Activated T-cell treated with anti-CD3 and anti-CD28 coated beads for 1 hour (primary cell): ENCODE measurements at places on chromosomes 4 and X.

- no peak for DNase-seq
Measured at GRCh38 chr4:31291238-31291637, 571.1 kb downstream of the PCDH7 start.

- DNase-seq = no peak
Measured at GRCh38 chrX:63394872-63395271, 43.7 kb upstream of the SPIN4 start.

GRCh38 chrX:154436983-154437752 lies at the start of gene GDI1:
TSS of gene GDI1 (plus strand) at chrX:154437154. CDS start at chrX:154437255, 101 bp downstream.
- DNase-seq = peak; percentile 47

- no peak for DNase-seq
Measured at GRCh38 chr4:53924333-53925049, 139.9 kb downstream of the CHIC2 start.

DNA sequence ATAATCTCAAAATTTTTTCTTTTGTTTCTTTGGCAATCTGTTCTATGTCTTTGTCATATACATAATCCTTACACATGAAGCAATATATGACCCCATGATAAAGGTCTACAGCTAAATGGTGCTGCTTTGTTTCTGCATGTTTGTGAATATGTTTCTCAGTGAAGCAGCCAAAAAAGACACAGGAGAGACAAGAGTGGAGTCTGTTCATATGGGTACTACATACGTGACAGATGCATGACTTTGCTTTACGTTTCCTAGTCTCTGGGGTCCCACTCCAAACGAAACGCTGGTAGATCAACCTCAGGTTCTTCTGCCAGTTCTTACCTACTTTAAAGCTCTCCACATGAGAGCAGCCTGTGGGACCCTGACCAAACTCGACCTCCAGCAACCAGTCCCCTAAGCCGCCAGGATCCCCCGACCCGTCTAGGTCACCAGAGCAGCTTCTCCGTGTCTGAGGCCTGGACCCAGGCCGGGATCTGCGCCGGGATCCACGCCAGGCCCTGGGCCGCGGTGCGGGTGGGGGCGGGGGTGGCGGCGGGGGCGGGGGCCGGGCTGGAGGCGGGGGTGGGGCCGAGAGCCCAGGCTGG lies 1.5 kb downstream of the USP51 start:
- no peak for DNase-seq

DNA sequence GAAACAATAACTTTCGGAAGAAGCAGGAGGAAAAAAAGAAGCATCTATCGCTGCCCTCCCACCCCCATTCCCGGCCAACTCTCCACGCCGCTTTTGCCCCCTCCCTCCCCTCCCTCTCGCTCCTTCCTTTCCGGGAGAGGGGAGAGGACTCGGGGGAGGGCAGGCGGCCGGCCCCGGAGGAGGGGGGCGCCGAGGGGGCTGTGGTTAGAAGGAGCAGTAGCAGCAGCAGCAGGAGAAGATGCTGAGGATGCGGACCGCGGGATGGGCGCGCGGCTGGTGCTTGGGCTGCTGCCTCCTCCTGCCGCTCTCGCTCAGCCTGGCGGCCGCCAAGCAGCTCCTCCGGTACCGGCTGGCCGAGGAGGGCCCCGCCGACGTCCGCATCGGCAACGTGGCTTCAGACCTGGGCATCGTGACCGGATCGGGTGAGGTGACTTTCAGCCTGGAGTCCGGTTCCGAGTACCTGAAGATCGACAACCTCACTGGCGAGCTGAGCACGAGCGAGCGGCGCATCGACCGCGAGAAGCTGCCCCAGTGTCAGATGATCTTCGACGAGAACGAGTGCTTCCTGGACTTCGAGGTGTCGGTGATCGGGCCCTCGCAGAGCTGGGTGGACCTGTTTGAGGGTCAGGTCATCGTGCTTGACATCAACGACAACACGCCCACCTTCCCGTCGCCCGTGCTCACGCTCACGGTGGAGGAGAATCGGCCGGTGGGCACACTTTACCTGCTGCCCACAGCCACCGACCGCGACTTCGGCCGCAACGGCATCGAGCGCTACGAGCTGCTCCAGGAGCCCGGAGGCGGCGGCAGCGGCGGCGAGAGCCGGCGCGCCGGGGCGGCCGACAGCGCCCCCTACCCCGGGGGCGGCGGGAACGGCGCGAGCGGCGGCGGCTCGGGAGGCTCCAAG lies 1.3 kb downstream of the PCDH7 start:
- no peak for DNase-seq

GRCh38 chr4:88955580-88956380 lies 101.2 kb downstream of the FAM13A start:
- DNase-seq = no peak

GRCh38 chrX:31294475-31294874 lies 222.6 kb upstream of the FTHL17 start:
- DNase-seq = no peak

DNA sequence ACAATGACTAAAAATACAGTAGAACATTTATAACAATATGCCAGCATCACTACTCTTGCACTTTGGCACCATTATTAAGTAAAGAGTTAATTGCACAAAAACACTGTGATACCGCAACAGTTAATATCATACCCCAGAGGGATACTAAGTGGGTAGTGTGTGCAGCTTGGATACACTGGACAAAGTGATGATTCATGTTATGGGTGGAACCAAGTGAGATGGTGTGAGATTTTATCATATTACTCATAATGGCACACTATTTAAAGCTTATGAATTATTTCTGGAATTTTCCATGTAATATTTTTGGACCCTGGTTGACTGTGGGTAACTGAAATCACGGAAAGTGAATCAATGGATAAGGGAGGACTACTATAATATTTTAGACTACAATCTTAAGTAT lies 265.3 kb downstream of the PCDH18 start:
- DNase-seq = no peak

- no peak for DNase-seq
Measured at GRCh38 chrX:108417257-108417656, 21.0 kb downstream of the COL4A6 start.

DNA sequence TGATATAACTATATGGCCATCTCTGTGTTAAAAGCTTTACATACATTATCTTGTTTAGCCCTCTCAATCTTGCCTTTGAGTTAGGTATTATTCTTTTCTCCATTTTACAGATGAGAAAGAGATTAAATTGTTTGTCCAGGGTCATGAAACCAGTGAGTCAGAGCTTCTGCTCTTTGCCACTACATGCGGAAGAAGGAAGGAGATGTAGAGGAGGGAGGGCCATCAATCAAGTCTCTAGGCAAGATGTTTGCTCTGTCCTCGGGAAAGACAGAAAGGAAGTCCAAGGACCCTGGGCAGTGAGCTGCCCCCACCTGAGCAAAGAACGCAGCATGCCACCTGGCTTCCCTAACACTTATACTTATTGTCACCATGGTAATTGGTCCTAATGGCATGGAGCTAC lies 133.7 kb upstream of the IL1RAPL2 start:
- no peak for DNase-seq

- no peak for DNase-seq
Measured at GRCh38 chrX:62923093-62923492, 428.0 kb downstream of the SPIN4 start.

GRCh38 chrX:40307871-40308270 lies 210.1 kb upstream of the BCOR start:
- no peak for DNase-seq

DNA sequence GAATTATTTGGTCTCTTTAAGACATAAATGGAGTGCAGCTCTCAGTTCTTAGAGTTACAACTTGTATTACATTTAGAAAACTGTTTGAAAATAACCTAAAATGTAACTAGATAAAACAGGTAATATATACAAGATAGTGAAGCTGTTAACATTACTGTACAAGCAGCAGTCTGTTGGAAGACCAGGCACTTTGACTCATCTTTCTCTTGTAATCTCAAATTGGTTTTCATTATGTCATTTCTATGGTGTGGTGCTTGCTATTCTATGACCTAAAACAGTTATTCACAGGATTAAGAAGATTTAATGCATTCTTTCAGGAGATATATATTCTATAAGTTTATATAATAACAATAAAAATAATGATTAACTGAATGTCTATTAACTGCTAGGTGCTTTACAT lies 282.5 kb upstream of the PITX2 start:
- DNase-seq = no peak

DNA sequence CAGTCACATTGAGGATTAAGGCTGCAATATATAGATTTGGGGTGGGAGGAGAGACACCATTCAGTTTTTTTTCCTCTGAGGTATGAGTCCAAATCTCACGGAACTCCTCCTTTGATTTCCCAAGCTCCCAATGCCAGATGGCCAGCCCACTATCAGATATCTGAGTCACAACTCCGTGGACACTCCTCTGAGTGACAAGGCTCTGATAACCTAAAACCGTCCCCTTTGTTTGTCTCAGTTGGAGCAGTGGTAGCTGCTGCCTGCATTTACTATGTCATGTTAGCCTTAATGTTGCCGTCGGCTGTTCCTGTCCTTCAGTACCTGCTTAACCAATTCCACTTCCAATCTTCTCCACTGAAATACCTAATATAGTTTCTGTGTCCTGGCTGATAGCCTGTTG lies 107.3 kb downstream of the DTHD1 start:
- DNase-seq = no peak

GRCh38 chr4:123452616-123453015 lies 56.0 kb downstream of the SPRY1 start:
- no peak for DNase-seq

DNA sequence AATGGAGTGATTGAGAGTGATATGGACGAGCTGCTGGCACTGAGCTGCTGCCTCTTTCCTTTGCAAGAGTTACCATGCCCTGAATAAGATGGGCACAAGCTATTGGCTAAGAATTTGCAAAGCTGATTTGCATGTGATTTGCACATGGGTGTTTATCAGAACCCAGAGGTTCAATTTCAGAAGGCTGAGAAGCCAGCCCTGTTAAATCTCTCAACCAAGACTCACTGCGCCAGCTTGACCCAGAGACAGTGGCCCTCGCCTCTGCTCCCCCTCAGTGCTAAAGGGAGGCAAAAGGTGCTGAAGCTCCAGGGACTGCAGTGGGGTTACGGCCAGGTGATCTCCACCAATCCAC lies 701 bp downstream of the ARHGAP4 start:
- DNase-seq = no peak

- DNase-seq = no peak
Measured at GRCh38 chr4:151950993-151951670, 190.3 kb upstream of the GATB start.

GRCh38 chr4:45475548-45475947 lies 648.3 kb downstream of the GABRG1 start:
- no peak for DNase-seq

DNA sequence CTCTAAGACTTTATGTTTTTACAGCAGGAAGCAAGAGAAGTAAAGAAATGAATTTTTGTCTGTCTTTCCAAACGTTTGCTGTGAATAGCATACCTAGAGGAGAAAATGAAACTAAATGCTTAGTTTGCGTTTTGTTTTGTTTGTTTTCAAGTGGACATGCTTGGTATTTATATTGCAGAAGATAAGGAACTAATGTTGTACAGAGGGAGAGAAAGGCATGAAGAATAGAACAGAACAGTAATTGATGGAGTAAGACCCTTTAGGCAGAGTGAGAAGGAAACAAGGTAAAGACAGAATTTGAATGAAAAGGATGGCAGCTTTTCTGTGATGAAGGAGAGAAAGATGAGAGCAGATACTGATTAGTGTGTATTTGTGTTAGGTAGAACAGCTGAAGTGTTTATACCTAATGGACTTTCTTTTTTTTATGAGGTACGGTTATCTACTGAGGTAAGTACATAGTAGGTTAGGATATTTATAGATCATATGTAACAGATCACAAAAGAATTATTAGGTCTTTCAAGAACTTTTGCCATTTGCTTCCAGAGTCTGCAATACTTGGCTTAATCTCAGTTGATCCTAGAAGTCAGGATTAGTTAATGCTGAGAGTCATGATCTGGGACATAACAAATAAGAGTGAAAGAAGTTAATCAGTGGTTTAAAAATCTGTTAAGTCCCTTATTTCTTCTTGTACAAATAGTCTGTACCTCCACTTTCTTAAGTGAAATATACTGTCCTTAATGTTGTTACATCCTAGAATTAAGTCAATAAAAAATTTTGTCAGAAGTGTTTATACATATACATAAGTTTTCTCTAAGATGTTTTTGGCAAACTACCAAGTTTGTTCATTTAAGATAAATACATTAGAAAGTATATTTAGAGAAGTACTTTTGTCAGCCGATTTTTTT lies 36.8 kb downstream of the FABP2 start:
- no peak for DNase-seq

GRCh38 chr4:13599159-13599558 lies 28.4 kb downstream of the BOD1L1 start:
- no peak for DNase-seq

DNA sequence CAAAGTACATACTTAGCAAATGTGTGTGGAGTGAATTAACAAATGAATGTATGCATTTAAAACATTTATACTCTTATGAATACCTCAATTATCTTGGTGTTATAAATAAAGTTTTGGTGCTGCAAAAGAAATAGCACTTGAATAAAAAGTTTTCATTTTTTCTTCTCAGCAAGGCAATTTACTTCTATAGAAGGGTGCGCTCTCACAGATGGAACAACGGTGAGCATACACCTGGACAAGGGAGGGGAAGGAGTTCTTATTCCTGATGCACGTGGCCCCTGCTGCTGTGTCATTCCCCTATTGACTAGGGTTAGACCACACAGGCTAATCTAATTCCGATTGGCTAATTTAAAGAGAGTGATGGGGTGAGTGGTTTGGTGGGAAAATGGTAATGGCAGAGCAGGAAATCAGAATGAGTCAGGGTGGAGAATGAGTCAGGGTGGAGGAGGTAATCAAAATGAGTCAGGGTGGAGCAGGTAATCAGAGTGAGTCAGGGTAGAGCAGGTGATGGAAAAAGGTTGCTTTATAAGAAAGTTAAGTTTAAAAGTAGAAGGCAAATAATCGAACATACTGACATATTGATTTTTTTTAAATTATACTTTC lies 28.2 kb upstream of the PGK1 start:
- no peak for DNase-seq

- DNase-seq = no peak
Measured at GRCh38 chr4:40316333-40316781, 18.8 kb upstream of the CHRNA9 start.

DNA sequence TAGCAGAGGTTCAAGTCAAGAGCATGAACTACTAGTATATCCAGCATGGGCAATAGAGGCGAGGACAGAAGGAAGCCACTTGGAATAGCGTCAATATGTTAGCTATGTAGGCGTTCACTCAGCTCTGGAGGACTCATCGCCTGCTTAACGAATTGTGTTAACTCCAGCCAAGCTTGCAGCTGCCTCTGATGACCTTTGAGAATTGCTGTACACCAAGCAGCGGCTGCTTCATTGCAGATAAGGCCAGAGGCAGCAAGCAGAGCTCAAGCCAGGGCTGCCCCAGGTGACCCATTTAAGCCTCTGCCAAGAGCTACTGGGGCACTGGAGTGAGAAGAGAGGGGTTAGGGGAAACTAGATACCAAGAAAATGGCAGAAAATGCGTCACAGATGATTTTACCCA lies 160.2 kb upstream of the IGFBP7 start:
- DNase-seq = no peak

- no peak for DNase-seq
Measured at GRCh38 chr4:1559896-1560650, 124.0 kb downstream of the FAM53A start.
